ENCODE measurements at places on chromosomes 7 and 10.

GRCh38 chr7:155489862-155490696 is 32.1 kb downstream of the EN2 start:
- DNase-seq = no peak

DNA sequence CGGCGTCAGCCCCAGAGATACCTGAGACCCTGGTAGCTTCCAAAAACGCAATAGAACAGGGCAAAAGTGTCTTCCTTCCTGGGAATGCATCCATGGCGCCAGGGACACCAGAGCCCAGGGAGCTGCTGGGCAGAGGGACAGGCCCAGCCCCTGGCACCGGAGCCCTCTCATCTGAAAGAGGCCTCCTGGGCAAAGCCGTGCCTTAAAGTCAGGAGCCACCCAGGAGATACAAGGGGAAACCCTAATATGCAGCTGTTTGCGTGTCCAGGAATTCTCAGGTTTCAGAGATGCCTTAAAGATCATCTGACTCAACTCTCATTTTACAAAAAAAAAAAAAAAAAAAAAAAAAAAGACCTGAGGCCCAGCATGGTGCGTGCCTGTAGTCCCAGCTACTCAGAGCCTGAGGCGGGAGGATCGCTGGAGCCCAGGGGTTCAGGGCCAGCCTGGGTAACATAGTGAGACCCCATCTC is 28.0 kb downstream of the NUDT1 start:
- DNase-seq = no peak

GRCh38 chr7:85454904-85455303 is 268.0 kb upstream of the SEMA3D start:
- no peak for DNase-seq

GRCh38 chr10:71268247-71268691 is 50.8 kb upstream of the SLC29A3 start:
- DNase-seq = no peak

GRCh38 chr7:7707806-7708205 is 10.6 kb downstream of the RPA3 start:
- DNase-seq = no peak

DNA sequence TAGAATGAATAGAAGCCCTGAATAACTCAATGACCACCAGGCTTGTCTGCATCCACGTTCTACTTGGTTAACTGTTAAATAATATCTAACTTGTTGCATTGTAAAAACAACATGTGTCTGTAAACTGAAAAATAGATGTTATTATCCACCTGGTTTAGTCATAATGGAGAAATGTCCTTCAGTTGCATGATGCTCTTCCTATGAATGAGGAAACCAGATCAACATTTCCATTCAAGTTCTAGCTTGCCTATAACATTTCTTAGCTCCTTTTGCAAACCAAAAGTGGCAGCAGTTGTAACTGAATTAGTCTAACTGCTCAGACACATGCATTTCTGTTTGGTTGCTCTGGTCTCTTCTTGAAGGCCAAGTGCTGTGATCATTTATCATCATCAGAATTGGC is 62.9 kb upstream of the BET1 start:
- DNase-seq = no peak

DNA sequence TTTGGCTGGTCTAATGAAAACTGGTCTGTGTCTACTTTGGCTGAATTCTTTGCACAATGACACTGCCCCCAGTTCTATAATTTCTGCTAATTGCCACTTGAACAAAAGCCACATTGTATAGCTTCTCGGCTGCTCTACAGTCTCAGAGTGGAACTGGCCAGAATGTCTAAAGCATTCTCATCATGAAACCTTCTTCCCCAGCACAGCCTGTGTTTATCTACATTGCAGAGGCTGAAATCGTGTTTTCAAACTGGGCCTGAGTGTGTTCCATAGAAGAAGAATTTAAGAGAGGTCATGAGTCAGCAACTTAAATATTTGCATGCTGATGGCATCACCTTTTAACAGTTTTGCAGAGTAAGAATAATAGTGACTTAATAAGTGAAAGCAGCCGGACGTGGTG is 177.2 kb downstream of the BUB3 start:
- DNase-seq = no peak

- no peak for DNase-seq
Measured at GRCh38 chr10:5651388-5651764, 15.0 kb downstream of the ASB13 start.

DNA sequence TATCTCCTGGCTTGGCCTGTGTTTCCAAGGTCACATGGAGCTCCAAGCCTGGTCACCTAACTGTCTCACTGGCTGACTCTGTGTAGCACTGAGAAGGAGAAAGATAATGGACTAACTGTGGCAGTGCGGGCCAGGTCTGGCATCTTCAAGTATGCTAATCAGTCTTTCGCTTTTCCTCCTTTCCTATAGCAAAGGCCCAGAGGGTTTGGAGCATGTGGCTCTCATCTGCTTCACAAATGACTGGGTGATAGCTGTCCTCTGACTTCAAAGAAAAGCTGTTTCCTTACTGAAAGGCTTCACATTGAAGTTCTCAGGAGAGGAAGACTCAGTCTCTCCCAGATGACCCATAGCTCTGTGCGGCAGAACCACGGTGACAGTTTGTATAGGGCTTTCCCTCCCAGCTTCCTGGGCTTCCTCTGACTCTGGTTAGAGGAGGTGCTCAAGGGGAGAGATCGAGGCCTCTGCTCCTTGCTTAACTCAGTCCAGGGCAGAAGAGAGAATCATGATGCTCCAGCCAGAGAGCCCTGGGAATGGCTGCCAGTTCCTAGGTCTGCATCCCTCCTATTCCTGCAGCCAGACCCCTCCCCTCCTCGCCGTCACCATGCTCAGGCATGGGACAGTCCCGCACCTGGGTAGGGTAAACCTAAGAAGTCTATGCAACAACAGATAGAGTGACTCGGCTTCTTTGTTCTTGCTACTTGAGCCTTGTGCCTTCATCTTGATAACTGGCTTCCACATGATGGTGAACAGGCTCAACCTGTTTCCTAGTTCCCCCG is 72.3 kb downstream of the CCDC71L start:
- DNase-seq = no peak

DNA sequence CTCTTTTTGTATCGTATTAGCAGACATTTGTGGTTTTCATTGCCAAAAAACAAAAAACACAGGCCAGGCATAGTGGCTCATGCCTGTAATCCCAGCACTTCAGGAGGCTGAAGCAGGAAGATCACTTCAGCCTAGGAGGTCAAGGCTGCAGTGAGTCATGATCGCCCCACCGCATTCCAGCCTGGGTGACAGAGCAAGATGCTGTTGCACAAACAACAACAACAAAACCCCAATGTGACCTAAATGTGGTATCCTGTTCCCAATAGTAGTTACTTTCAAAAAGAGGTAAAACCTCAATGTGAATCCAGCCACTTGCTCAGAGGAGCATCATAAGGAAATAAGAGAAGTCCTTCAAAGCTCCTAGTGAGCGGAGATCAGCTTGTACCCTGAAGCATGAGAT is 45.8 kb upstream of the SKAP2 start:
- DNase-seq = no peak

DNA sequence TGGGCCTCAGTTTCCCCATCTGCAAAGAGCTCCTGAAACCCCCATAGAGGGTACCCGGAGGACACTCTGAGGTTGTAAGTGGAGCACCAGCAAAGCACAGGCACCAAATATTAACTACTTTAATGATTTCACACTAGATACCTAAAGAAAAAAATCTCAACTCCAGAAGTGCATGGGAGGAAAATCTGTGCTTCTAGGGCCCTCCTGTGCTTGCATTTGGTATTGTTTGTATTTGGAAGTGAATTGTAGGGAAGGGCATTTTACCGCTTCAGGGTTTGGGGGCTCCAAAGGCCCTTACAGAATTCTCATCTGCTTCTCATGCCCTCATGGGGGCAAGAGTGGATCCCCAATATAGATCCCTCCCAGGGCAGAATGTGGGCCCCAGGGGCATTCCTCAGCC is 22.4 kb upstream of the DRGX start:
- DNase-seq = no peak

GRCh38 chr7:14687777-14688176 is 214.8 kb downstream of the DGKB start:
- DNase-seq = no peak

DNA sequence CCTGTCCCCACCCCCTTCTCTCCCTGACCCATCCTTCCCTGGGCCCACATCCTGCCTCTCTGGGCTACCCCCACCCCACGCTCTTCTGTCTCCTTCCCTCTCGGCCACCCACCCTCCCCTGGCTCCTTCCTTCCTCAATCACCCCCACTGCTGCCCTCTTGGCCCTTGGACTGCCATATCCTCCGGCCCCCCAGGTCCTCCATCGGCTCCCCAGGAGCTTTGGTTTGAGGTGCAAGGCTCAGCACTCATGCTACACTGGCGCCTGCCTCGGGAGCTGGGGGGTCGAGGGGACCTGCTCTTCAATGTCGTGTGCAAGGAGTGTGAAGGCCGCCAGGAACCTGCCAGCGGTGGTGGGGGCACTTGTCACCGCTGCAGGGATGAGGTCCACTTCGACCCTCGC is 10.9 kb downstream of the EPHB6 start:
- DNase-seq = no peak

DNA sequence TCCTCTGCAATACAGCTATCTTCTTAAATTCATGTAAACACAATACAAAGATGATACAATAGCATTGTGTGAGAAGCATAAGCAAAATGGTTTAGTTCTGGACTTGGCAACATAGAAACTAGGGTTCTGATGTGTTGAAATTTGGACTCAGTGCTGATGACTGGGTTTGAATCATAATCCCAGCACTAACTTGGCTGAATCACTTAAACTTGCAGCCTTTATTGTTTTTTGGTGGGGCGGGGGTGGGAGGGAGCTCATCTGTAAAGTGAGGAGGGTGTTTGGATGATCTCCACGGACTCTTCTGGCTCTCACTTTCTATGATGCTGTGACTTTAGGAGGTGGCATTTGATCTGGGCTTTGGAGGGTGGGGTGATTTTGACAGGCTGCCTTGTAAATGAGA is 158.2 kb downstream of the WNT2 start:
- DNase-seq = no peak
